ENCODE measurements at places on chromosomes 12 and 14.
A peak's percentile ranks its signal among the peaks of the same experiment; 100 is the strongest.

DNA sequence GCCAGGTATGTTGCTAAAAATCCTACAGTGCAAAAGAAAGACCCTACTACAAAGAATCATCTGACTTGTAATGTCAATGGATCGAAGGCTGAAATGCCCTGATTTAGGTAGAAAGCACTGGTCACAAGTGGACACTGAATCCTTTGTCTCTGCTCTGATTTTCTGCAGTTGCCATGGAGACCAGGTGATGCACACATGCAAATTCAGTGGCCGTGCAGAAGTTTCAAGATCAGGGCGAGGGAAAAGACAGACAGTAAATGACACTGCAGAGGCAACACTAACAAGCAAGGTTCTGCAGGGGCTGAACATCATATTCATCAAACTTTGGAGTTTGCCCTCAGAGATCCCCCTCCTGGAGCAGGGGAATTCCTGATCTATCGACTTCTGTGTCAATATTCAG is 370.3 kb upstream of the TMEM132C start:
- no peak for DNase-seq

DNA sequence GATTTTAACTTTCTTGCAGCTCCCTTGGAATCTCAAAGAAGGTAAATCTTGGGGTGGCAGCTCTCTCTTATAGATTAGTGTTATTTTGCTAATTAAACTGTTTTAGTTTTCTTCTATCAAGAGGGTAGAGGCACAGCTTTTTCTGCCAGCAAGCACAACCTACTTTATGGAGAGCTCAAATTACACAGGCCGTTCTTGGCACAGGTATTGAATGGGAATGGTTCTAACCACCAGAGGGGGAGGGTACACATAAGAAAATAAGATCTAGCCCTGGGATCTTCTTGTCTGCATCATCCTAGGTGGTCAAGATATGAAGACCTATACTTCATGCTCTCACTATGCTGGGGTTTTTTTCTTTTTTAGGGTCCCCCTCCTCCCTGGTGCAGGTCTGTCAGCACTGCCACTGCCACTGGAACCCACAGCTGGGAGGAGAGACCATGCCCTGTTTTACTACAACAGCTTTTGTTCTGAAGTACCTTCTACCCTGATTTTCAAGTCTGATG is 48.6 kb upstream of the STAC3 start:
- no peak for DNase-seq

DNA sequence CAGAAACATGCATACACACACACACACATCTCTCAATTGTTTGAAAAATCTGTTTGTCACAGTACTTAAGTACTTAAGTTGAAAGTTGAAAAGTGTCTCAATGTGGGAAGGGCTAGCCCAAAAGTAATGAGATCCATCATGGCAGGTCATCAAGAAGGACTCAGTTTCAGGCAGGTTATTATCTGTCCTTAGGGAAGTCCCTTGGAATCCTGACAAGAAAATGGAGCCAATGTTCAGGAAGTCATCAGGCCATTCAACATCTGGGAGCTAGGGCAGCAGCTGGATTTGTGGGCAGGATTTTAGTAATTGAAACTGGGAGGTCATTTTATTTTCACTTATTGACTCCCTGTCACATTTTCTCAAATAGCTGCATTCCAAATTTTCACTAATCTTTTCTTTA is 56.0 kb downstream of the MSRB3 start:
- no peak for DNase-seq

GRCh38 chr12:18139989-18140596 is 50.1 kb upstream of the RERGL start:
- peak; percentile 8 for DNase-seq

GRCh38 chr12:114693532-114693931 is 9.6 kb upstream of the TBX3 start:
- DNase-seq, result no peak

- no peak for DNase-seq
These were observed 10.4 kb downstream of the TECPR2 start for GRCh38 chr14:102373110-102373509.

GRCh38 chr14:69749956-69750355 is 17.0 kb upstream of the SRSF5 start:
- no peak for DNase-seq

DNA sequence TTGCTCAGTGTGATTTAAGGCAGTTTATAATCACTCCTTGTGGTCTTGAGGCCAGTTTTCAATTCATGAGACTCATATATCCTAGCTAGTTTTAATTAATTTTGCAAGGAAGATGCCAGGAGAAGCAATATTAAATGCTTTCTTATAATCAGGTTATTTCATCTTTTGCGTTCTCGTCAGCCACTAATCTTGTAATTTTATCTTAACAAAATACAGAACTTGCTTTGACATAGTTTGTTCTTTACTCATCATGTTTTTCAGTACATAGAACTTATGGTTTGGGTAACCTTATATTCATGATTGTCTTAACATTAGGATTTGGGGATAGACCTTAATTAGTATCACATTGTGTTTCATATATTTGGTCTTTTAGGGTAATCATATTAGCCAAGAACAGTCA is 76.0 kb downstream of the LIN52 start:
- no peak for DNase-seq

- no peak for DNase-seq
These were observed 23.1 kb downstream of the ZDHHC17 start for GRCh38 chr12:76786986-76787385.

- DNase-seq, result no peak
These were observed 81.1 kb downstream of the MAP1LC3B2 start for GRCh38 chr12:116640281-116640680.

DNA sequence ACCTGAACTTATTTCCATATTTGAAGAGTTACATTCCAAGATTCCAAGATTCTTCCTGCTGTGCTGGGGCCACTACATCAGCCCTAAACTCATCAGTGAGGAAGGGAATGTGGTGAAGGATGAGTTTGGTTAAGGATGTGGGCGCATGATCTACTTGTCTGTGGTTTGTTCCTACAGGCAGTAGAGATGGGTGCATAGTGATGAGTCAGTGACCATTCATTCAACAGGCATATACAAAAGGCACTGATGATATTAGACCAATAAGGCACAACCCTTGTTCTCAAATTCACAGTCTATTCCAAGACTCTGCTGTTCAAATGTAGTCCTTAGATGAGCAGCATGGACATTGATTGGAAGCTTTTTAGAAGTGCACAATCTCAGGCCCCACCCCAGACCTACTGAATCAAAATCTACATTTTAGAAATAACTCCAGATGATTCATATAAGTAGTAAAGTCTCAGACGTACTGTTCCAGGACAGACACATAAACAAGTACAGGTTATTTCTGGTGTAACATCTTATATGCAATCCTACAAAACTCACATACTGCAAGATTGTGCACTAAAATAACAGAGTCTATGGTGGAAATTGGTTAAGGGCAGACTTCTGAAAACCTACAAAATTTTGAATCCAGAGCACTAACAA is 47.7 kb upstream of the MAP3K9 start:
- no peak for DNase-seq

DNA sequence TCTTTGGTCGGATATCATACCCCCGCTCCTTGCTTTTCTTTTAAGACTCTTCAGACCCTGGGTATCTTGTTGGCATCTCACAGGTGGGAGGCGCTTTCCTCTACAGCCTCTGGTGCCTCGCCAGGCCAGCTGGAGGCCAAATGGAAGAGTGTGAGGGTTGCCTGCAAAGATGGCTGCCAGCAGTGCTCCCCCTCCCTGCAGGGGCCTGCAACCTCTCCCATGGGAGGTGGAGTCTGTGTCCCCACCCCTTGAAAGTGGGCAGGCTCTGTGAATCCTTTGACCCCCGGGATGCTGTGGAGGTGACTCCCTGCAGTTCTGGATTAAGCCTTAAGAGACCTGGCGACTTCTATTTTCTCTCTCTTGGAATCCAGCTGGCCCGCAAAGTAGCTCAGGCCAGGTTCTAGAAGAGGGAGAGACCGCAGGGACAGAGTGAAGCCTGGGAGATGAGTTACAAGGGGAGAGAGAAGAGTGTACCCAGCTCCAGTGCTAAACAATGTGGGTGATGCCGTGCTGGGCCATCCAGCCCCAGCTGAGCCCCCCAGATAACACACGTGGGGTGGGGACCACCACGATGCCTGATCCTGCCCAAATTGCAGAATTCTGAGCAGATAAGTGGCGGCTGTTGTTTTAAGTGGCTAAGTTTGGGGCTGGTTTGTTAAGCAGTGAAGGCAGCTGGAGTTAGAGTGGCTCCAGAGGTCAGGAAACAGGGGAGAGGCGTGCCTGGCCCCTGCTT is 37.9 kb upstream of the NCOR2 start:
- no peak for DNase-seq

- no peak for DNase-seq
These were observed 34.7 kb downstream of the BCL11B start for GRCh38 chr14:99237288-99237687.

GRCh38 chr12:47207829-47208248 is 128.1 kb upstream of the AMIGO2 start:
- DNase-seq, result no peak

- DNase-seq, result no peak
These were observed 16.8 kb downstream of the ERO1A start for GRCh38 chr14:52678591-52678990.
